ENCODE measurements at places on chromosomes 4 and X.

GRCh38 chr4:188037003-188037713, 41.6 kb downstream of the ZFP42 start:
- no peak for DNase-seq

DNA sequence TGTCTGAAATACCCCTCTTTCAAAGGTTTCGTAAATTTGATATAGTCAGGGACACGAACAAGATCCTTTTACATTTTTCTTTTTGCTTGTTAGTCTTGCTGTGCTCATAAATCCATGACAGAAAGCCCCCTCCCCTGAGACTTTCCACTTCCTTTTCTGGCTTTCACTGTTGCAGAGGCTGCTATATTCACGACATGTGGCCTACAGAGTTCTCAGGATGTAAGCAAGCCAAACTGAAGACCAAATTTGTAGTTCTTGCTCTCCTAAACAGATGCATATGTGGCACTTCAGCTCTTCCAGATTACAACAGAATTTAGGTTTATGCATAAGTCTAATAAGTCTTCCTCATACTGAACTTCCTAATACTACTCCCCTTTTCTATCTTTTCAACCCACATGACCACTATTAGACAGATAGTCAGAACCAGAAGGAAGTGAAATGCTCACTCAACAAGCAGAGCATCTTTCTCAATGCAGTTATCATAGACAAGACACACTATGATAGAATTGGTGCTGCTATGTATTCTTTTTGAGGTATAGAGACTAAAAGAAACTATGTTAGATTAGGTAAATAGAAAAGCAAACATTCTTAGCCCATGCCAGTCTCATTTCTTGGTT, 15.0 kb downstream of the BTK start:
- DNase-seq = no peak

DNA sequence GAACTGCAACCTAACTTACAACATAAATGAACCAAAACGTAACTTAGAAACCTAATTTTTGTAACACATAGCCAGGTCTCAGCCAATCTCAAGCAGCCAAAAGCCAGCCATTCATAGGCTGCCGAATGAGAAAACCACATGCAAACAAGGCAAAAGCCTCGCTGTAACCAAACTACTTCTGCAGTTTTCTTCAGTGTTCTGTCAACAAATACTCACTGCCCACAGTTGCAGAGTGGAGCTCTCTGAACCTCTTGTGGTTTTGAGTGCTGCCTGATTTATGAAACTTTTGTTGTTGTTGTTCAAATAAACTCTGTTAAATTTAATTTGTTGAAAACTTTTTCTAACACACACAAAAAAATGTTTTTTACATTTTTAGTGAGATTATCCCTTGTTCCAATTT, 251.2 kb downstream of the PAPSS1 start:
- DNase-seq = no peak

- no peak for DNase-seq
Measured at GRCh38 chr4:5752376-5753184, 41.6 kb downstream of the EVC start.

GRCh38 chr4:125184116-125184515, 130.6 kb upstream of the FAT4 start:
- no peak for DNase-seq

DNA sequence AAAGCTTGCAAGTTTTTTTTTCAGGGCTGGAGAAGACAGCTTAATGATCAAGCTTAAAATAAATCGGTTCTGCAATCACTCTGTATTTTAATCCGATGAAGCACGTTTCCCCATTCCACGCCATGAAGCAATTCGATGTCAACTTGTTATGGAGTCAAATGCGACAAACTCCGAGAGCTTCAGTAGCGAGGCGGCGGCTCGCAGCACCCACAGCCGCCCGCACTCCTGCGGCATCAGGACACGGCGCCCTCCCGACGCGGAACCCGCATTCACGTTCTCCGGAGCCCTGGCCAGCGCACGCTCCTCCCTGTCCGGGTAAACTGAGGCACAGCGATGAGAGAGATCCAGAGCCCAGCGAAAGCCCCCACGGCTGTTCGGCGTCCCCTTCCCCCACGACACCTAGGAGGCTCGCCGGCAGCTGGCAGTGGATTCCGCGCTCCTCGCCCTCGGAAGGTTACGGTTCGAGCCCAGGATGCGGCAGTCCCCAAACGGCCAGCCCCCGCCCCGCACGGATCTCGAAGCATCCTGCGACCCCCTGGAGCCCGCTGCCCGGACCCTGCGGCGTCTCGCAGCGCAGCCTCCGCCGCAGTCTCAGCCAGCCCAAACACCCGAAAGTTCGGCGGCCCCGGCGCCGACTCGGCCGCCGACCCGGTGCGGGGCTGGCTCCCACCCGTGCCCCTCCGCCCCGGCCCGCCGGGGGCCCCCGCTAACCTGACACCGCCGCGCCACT, 507 bp downstream of the MFAP3L start:
- DNase-seq = no peak

Data from HFFc6 (cell line).